Esophagus muscularis mucosa (tissue), 4 donors: ENCODE measurements at places on chromosomes 4 and X. TPM values are rescaled to one million over a fixed set of nuclear protein-coding genes. Genes with fewer than 3 reads are reported as not detected.

DNA sequence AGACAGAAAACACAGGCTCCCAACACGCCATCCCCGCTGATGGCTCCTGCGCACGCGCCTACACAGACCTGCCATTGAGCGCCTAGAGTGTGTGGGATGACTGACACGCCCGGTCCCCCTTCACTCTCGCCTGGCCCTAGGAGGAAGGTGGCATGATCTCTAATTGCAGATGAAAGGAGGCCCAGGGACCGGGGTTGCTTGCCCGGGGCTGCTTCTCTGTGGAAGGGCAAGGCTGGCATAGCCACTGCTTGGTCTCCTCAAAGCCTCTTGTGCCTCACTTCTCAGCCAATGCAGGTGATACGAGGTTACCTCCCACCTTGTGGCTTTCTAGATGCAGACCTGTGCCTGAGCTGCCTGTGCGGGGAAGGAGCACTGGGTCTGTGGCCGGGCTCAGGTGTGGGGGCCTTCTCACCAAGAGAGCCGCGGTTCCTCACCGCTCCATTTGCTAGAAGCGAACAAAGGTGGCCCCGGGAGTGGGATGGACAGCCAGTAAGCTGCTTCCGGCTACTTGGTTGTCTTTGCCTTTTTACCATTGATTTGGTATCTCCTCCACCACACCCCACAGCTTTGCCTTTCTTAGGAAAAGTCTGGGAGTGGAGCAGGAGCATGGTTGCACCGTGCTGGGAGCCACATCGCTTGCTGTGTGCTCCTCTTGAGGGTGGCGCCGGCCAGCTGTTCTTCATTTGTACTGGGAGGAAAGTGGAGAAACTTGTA is 47.0 kb downstream of the TBC1D14 start:
- peaks cover 21% of the 10 kb centered on the region for H3K4me1 ChIP-seq
- H3K27me3 ChIP-seq: no peaks in the 10 kb centered on the region
- H3K27ac ChIP-seq: no peak overlapping the region
- DNase-seq: no peak
- no peaks in the 10 kb centered on the region for H3K36me3 ChIP-seq

GRCh38 chr4:77481856-77482255 is 123.8 kb upstream of the CXCL13 start:
- no peaks in the 10 kb centered on the region for H3K4me1 ChIP-seq
- H3K36me3 ChIP-seq: no peaks in the 10 kb centered on the region
- H3K4me3 ChIP-seq: no peak overlapping the region

- no peaks in the 10 kb centered on the region for H3K36me3 ChIP-seq
- H3K27ac ChIP-seq: no peak overlapping the region
- H3K27me3 ChIP-seq: no peaks in the 10 kb centered on the region
- no peak overlapping the region for H3K4me3 ChIP-seq
- no peak for DNase-seq
Measured at GRCh38 chr4:174713181-174713580, 115.9 kb downstream of the GLRA3 start.

DNA sequence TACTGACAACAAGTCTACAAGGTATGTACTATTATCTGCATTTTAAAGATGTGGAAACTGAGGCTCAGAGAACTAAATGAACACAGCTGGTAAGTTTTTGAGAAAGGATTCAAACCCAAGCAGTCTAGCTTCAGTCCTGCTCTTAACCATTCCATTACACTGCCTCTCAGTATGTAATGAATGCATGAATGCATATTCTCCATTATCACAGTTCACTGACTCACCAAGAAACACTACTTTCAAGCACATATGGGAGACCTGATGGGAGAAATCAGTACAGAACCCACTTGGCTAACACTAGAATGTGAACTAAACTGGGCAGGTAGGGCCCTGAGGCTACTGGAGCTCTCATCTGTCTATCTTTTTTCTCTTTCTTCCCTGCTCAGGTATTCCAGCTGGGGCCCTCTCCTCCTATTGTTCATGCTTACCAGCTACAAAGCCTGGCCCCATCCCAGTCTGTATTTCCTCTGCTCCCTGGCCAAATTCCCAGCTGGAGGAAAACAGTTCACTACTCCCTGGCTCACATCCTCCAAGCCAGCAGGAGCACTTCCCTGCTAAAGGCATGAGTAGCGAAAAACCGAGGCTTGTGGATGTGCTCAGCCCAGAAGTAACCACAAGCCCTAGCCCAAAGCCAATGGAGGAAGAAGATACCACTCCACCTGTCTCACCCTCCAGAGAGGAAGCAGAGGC is 178.2 kb upstream of the ARHGEF9 start:
- H3K27ac ChIP-seq: no peak overlapping the region
- H3K4me1 ChIP-seq: no peaks in the 10 kb centered on the region
- H3K27me3 ChIP-seq: no peaks in the 10 kb centered on the region
- no peak for DNase-seq

GRCh38 chr4:159284113-159284512 is 181.2 kb downstream of the RAPGEF2 start:
- no peaks in the 10 kb centered on the region for H3K27me3 ChIP-seq
- no peak for DNase-seq
- H3K4me3 ChIP-seq: no peak overlapping the region
- H3K27ac ChIP-seq: no peak overlapping the region
- H3K4me1 ChIP-seq: peaks cover 17% of the 10 kb centered on the region

DNA sequence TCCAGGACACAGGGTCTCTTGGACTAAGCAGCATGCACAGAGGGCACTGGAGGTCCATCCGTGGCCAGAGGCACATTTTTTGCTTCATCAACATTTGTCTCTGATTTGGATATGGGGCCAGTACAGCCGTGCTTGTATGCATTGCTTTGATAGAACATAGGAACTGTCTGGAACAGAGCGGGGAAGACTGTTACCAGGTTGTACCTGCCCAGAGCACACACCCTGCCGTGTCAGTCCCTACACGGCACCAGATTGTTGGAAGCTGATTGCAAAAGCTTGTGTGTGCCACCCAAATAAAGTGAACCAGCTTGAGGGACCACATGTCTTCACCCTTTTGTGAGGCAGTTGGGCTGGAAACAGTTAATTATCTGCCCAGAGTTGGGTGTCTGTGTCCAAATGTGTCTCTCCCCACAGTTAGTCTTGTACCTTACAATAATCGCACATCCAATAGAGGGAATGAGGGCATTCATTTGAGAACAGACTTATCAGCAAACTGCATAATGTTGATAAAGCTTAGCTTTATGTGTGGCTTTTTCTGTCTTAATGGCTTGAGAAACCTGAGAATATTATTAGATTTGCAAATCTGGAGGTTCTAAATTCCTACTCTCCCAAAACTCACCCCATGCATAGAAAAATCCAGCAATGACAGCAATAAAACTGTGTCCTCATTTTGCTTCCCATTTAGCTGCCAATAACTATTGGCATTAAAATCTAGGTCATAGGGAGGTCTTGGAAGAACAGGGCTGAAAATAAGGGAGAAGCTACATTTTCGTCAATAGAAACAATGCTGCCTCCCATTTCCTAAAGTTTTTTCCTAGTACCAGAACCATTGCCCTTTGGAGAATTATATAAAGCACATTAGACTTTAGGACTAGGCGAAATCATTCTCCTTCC is 21.2 kb downstream of the KLF3 start:
- no peak overlapping the region for H3K4me3 ChIP-seq
- H3K27me3 ChIP-seq: no peaks in the 10 kb centered on the region
- H3K4me1 ChIP-seq: peaks cover 63% of the 10 kb centered on the region
- DNase-seq: peak; percentile 64
- peaks cover 41% of the 10 kb centered on the region for H3K36me3 ChIP-seq
- H3K27ac ChIP-seq: peak overlapping the region; percentile 5

DNA sequence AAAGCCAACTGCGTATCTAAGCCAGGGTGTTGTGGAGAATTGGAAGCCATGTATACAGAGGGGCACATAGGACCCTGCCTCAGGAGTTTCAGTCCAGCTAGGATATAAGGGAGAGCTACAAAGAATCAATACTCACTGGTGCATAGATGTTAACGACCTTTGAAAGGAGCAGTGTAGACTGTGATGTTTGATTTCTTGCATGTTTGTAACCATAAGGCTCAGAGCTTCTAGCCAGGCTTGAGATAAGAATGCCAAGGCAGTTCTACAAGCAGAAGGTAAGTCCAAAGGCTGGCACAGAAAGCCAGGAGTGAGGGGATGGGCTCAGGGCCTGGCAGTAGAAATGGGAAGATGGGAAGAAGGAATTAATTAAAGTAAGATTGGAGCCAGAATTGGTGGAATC is 75.7 kb downstream of the CC2D2A start:
- peaks cover 42% of the 10 kb centered on the region for H3K36me3 ChIP-seq
- no peak overlapping the region for H3K4me3 ChIP-seq
- H3K27me3 ChIP-seq: no peaks in the 10 kb centered on the region
- H3K27ac ChIP-seq: no peak overlapping the region
- H3K4me1 ChIP-seq: peaks cover 4% of the 10 kb centered on the region

The SNX12 gene
- total RNA-seq: 48.2 TPM

The SLC9B1 gene
- 0.29 TPM for total RNA-seq

The HTRA3 gene
- 56.1 TPM for total RNA-seq
